ENCODE measurements at places on chromosomes 7 and 10.
A peak's percentile ranks its signal among the peaks of the same experiment; 100 is the strongest.

DNA sequence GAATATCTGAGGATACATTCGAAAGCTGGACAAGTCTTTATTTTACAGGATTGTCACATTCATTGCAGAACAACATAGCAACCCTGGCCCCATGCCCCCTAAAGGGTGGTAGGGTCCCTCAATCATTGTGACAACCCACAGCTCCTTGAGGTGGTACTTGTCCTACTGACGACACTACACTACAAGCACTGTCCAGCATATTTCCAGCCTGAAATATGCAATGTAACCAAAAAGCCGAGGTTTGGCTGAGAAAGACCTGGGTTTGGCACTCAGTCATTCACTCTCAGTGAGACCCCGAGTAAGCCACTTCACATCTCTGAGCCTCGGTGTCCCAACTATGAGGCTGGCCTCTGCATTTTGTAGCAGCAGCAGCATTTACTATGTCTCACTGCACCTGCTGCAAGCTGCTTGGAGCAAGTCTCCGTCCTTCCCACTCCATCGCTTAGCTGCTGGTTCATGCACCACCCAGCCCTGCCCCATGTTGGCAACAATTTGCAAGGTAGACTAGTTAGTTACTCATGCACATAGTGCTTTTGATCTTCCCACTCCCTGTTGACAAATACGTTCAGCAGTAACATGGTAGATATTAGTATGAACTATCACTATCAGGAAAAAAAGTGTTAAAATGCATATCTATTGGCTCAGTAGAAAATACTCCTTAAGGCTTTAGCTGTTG, 43.6 kb upstream of the TNPO3 start:
- DNase-seq, result no peak

DNA sequence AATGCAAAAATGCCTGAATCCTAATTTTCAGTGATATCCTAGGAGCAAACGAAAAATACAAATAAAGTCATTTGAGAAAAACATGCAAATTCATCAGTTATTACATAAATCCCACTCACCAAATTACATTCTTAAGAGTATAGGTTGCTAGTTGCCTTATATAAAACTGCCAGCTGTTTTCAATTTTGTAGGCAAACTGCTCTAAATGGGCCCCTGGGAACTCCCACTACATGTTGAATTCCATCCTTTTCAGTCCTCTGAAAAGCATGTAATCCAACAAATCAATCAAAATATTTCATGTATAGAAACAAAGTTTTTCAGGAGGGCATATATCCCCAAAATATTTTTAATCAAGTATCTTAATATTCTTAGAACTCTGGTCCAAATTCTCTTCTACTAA, 2.1 kb upstream of the JMJD1C start:
- no peak for DNase-seq

DNA sequence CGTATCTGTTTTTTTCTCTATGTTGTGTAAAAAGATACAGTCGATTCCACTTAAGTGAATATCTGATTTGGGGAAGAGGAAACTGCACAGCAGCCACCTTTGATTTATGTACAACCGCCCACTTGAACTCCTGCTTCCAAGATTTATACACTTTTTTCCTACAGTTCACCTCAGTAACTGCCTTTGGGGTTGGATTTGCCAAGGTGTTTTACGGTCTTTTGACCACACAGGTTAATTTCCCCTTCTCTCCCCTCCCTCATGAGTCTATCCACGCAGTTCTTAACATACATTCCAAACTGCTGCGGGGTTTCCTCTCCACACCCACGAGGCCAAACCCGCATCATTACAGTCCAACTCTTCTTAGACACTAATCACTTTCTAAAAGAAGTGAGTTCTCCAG, 277.0 kb downstream of the USP6NL start:
- DNase-seq, result no peak

- DNase-seq, result no peak
Observed at GRCh38 chr7:131072505-131073091, 255.1 kb upstream of the MKLN1 start.

GRCh38 chr10:70884741-70885140, 3.6 kb downstream of the PCBD1 start:
- no peak for DNase-seq

DNA sequence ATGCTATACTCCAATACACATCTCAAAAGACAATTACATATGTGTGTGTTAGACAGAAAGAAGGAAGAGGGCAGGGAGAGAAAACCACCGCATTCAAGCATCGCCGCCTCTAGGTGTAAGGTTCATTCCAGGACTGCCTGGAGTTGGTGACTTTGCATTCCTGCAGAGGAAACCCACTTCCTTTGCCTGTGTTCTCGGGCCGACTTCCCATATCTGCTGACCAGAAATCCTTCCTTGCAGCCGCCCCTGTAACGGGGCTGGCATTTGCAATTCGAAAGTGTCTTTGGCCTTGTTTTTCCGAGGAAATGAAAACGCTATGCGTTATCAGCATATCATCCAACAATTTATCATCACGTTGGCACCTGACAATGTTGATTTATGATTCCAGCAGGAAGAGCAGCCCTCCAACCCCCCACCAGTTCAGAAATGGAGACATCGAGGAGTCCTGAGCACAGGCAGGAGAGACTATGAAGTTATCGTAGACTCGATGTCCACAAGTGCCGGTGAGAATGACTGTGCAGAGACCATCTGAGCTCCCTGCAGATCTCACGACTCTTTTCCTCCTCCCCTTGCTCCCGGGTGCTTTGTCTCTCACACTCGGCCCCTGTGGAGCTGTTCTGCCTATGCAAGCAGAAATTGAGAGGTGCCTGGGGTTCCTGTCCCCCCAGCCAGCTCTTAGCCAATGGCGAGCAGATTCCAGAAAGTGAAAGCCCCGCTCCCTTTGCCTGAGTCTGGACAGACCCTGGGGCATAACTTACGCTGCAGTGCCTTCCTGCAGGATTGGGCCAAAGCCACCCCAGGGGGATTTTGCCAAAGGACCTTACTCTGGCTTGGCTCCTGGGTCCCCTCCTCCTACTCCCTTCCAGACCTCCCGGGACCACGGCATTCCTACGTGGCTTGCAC, 68.9 kb upstream of the FOXK1 start:
- no peak for DNase-seq

DNA sequence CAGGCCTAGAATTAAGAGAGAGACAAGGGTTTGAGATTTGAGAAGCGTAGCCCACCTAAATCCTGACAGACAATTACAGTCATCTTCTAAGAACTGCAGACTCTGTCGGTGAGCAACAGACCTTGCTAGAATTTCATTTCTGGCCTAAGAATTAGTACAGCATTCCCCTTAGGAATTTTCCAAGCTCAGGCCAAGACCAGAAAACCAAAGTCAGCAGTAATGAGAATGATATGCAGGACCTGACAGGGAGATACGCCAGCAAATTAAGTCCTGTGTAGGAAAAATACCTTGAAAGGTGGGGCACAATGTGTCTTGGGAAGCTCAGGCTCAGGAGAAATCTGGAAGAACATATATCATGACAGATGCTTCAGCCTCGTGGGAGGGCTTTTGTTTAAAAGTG, 52.7 kb upstream of the HERPUD2 start:
- DNase-seq, result no peak

- DNase-seq, result no peak
Observed at GRCh38 chr7:28466885-28467284, 54.6 kb downstream of the CREB5 start.

GRCh38 chr7:11609096-11609670, 222.8 kb downstream of the THSD7A start:
- DNase-seq, result no peak

DNA sequence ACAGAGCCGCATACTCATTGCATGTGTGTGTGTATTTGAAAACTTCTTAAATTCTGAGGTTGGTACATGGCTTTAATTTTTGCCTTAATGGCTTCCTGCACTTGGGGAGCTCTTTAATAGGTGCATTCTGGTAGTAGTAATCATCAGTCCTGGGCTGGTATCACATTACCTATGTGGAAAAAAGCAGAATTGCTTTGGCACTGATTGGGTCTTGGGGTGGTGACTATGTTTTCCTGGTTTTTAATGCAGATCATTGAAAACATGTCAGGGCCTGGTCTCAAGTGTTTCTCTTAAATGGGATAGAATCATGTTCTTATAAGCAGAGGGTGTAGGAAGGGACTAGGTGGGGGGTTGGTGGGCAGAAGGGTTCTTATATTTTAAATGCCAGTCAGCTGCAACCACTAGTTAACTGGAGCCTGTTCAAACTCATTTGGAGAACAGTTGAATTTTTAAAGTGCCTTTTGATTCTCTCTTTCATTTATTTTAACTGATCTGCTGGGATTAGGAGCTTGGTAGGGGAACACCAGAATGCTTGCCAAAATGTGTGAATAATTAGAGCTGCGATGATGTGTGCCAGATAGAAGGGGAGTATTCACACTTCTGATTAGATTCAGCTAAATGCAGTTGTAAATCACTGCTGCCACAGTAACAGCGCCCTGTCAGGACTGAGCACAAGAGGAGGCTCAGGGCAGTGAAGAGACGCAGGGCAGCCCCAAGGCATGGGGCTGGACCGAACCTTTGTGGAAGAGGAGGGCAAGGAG, 633.5 kb upstream of the GALNT17 start:
- DNase-seq, result no peak

GRCh38 chr7:79716329-79716728, 262.9 kb upstream of the MAGI2 start:
- no peak for DNase-seq

GRCh38 chr10:90847436-90847835, 10.4 kb downstream of the HTR7 start:
- DNase-seq, result no peak

DNA sequence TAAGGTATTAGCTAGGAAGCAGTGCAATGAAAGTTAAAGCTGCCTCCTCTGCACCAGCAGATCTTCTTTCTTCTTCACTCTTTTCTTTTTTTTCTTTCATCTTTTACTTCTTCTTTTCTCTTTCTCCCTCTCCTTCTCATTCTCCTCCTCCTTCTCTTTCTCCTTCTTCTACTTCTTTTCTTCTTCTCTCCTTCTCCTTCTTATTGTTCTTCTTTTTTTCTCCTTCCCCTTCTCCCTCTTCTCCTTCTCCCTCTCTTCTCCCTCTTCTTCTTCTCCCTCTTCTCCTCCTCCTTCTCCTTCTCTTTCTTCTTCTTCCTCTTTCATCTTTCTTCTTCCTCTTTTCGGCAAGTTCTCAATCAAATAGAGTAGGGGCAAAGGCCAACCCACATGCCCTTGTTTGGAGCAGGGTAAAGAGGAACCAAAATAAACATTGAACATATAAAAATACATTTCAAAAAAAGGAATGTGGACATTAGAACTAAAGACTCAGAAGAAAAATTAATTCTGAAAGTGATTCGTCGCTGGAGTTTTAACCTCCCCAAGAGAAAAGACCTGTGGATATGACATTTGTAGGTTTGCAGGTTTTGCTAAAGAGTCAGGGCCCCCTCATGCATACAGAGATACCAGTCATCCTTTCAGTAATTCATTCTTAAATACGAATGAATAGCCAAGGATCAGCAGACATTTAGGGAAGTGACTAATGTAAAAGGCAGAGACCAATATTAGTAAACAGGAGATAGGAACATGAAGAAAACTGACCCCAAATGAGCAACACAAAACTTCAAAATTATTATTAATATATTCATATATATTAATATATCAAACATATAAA, 93.0 kb upstream of the RSU1 start:
- DNase-seq, result no peak

DNA sequence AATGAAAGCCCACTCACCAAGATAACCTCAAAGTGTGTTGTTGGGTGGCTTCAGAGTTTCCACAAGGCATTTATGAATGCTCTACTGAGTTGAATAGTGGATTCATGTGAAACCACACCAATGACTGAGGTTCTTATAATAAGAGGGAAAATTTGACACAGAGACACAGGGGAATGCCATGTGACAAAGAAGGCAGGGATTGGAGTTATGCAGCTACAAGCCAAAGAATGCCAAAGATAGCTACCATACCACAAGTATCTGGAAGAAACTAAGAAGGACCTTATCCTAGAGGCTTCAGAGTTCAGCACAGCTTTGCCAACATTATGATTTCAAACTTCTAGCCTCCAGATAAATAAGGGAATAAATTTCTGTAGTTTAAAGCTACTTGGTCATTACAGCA, 68.0 kb upstream of the PCDH15 start:
- no peak for DNase-seq

- DNase-seq, result no peak
Observed at GRCh38 chr10:58465629-58466028, 47.0 kb upstream of the BICC1 start.

- no peak for DNase-seq
Observed at GRCh38 chr10:103799341-103799740, 56.0 kb downstream of the SH3PXD2A start.

GRCh38 chr10:9869606-9870176, 1148.0 kb upstream of the CELF2 start:
- no peak for DNase-seq

DNA sequence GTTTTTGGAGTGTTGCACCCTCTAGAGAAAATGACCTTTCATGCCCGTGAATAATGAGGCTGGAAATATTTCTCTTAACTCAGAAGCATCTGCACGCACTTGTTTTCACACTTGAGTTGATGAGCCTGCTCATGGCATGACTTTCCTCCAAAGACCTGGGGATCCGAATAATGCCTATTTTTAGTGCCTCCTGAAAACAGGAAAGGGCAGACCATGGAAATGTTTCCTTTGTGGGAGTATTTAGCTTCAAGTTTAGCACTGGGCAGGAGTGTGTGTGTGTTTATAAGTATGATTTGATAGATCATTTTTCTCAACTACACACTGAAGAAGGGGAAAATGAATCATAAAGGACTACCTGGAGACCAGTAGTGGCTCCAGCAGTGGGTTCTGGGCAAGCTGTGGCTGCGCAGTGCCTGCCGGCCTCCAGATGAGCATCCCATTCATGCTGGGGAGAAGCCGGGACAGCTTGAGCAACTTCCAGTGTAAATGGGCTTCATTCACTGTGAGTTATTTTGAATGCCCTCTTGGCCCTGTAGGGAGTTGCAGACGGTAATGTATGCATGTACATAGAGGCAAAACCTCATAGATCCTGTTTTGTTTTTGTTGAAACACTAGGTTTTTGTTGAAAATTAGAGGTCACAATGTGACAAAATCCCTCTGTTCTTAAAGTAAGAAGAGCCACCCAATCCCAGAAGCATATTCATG, 117.8 kb upstream of the INSYN2A start:
- no peak for DNase-seq

DNA sequence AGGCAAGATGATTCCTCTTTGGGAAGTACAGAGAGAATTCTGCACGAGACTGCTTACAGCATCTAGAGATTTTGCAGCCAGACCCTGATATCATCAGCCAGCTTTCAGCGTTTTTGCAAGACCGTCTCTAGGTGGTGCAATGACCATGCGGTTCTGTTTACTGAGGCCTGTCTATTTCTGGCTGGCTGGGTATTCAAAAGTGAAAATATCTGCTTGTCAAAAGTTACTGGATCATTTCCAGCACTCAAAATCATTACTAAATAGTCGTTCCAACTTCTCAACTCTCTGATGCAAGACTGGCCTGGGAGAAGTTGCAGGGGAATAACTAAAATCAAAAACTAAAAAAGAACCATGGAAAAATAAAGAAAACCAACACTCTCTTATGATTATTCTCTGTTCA, 240.1 kb downstream of the ELMO1 start:
- peak; percentile 31 for DNase-seq

- DNase-seq, result no peak
Observed at GRCh38 chr10:119348516-119349240, 141.3 kb downstream of the GRK5 start.

GRCh38 chr10:107157071-107157470, 7.4 kb downstream of the SORCS1 start:
- DNase-seq, result no peak

- DNase-seq, result no peak
Observed at GRCh38 chr10:7260412-7260900, 150.4 kb downstream of the SFMBT2 start.

- DNase-seq, result no peak
Observed at GRCh38 chr10:114655671-114656070, 2.4 kb downstream of the ABLIM1 start.

- DNase-seq, result no peak
Observed at GRCh38 chr7:138455609-138456008, 4.5 kb upstream of the TRIM24 start.

- no peak for DNase-seq
Observed at GRCh38 chr7:86706406-86706805, 62.7 kb downstream of the GRM3 start.
